ENCODE measurements at places on chromosomes 7 and 10.

- peak; percentile 79 for DNase-seq
- no peaks in the 10 kb centered on the region for H3K36me3 ChIP-seq
- no peak overlapping the region for H3K4me3 ChIP-seq
- H3K27ac ChIP-seq: no peak overlapping the region
Observed at GRCh38 chr10:28381903-28382347, 79.1 kb upstream of the MPP7 start.

GRCh38 chr10:101655570-101655969, 39.4 kb downstream of the FBXW4 start:
- no peaks in the 10 kb centered on the region for H3K4me1 ChIP-seq
- H3K36me3 ChIP-seq: peaks cover 14% of the 10 kb centered on the region
- H3K27ac ChIP-seq: no peak overlapping the region
- H3K4me3 ChIP-seq: no peak overlapping the region
- no peak for DNase-seq

DNA sequence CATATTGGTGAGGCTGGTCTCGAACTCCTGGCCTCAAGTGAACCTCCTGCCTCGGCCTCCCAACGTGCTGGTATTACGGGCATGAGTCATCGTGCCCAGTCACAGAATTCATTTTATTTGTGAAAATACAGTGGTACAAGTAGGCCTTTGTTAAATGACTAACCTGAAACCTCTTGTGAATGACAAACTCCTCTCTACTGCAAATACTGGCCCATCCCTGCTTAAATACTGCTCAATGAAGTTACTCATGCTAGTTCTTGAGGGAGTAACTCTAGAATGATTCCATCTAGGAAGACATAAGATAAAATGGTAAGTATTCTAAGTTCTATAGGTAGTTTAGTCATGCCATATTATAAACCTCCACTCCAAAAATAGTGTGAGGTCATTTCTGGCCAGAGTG, 80.7 kb downstream of the UBE2H start:
- H3K36me3 ChIP-seq: peaks cover 1% of the 10 kb centered on the region
- H3K27ac ChIP-seq: no peak overlapping the region
- H3K4me1 ChIP-seq: peaks cover 2% of the 10 kb centered on the region
- DNase-seq: no peak
- H3K4me3 ChIP-seq: no peak overlapping the region

GRCh38 chr7:32761451-32762205, 129.9 kb downstream of the KBTBD2 start:
- no peak for DNase-seq
- no peaks in the 10 kb centered on the region for H3K36me3 ChIP-seq
- H3K4me3 ChIP-seq: no peak overlapping the region
- no peak overlapping the region for H3K27ac ChIP-seq

DNA sequence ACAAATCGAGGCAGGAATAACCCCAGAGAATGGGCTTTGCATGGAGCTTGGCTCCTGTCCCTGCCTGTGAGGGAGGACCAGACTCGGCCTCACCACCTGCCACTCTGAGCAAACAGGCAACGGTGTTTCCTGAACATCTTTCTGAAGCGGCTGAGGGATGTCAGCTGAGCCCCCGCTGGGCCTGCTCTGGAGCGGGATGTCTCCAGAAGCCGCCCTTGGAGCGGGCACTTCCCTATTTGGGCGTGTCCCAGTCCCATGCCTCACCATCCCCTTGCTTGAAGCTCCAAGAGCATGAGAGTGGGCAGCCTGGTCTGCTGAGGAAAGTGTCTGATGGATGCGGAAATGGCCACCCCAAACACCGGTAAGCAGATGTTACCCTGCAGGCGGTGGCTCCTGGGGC, 10.2 kb downstream of the ALKBH4 start:
- H3K27me3 ChIP-seq: no peaks in the 10 kb centered on the region
- DNase-seq: no peak
- H3K4me1 ChIP-seq: no peaks in the 10 kb centered on the region
- H3K4me3 ChIP-seq: no peak overlapping the region
- H3K27ac ChIP-seq: no peak overlapping the region
- H3K36me3 ChIP-seq: peaks cover 16% of the 10 kb centered on the region

DNA sequence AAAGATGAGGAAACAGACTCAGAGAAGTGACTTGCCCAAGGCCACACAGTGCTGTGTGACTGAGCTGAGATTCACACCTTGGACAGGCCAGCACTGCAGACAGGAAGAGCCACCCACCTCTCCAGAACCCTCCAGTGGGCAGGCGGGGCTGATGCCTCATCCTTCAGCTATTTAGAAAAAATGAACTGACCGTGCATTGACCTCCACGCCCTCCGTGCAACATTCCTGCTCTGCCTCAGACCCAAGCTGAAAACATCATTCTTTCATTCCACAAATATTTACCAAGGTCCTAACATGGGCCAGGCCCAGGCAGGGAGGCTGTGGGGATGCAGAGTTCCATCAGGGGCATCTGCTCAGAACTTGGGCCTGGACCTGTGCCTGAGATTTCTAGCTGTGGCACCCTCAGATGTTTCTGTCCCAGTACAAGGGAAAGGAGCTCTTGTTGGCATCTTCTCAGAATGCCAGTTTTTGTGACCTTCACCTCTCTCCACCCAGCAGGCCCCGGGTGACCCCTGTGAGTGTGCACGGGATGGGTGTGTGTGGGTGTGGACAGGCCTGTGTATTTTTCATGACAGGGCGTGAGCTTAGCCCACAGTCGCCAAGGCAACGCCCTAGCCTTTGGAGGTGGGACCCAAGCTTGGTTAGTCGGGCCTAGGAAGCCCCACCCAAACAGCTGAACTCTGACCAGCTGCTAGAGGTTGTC, 6.5 kb downstream of the VSIR start:
- peak overlapping the region; percentile 93 for H3K27ac ChIP-seq
- H3K36me3 ChIP-seq: peaks cover 48% of the 10 kb centered on the region
- DNase-seq: no peak
- peaks cover 97% of the 10 kb centered on the region for H3K4me1 ChIP-seq
- no peaks in the 10 kb centered on the region for H3K27me3 ChIP-seq

DNA sequence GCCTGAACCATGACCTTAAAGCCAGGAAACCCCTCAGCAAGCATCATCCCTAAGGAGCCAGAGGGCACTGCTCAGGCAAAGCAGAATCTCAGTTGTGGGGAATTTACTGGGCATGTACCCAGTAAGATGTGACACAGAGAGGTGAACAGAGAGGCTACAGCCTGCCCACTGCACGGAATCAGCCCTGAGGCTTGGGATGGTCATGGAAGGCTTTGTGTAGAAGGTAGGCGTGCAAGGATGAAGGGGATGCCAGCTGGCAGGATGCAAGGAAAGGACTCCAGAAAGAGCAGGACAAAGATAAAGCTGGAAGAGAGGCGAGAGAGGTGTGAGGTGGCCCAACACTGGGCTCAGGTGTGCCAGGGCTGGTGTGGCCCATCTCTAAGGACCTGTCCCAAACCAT, 2.4 kb upstream of the AIFM2 start:
- no peaks in the 10 kb centered on the region for H3K27me3 ChIP-seq
- DNase-seq: no peak
- H3K4me1 ChIP-seq: peaks cover 11% of the 10 kb centered on the region
- H3K27ac ChIP-seq: no peak overlapping the region

DNA sequence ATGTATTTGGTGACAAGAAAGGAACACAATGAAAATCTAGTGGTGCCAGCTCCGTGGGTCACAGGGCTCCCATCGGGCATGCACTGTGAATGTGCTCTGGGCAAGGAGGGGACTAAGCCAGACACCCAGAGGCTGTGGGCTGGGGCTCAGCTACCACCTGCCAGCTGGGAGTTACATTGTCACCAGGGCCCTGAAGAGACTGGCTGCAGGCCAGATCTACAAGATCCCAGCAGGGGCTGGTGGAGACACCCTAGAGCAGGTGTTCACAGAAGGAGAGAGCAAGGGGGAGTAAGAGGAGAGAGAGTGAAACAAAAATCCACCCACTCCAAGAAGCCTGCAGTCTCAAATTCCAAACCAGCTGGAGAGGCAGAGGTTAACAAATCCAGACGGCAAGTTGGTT, 116.6 kb upstream of the ADCY1 start:
- H3K4me1 ChIP-seq: no peaks in the 10 kb centered on the region
- no peaks in the 10 kb centered on the region for H3K36me3 ChIP-seq

- no peak overlapping the region for H3K4me3 ChIP-seq
- DNase-seq: no peak
- H3K27ac ChIP-seq: no peak overlapping the region
- H3K36me3 ChIP-seq: no peaks in the 10 kb centered on the region
- no peaks in the 10 kb centered on the region for H3K4me1 ChIP-seq
Observed at GRCh38 chr7:156167417-156167807, 355.1 kb upstream of the SHH start.

GRCh38 chr7:78115876-78116275, 317.3 kb downstream of the PHTF2 start:
- H3K4me1 ChIP-seq: no peaks in the 10 kb centered on the region
- DNase-seq: no peak
- no peak overlapping the region for H3K27ac ChIP-seq
- peaks cover 3% of the 10 kb centered on the region for H3K27me3 ChIP-seq

GRCh38 chr10:11835061-11835460, 11.9 kb downstream of the PROSER2 start:
- H3K4me3 ChIP-seq: no peak overlapping the region
- no peaks in the 10 kb centered on the region for H3K36me3 ChIP-seq
- H3K27me3 ChIP-seq: no peaks in the 10 kb centered on the region
- no peak overlapping the region for H3K27ac ChIP-seq
- DNase-seq: no peak

DNA sequence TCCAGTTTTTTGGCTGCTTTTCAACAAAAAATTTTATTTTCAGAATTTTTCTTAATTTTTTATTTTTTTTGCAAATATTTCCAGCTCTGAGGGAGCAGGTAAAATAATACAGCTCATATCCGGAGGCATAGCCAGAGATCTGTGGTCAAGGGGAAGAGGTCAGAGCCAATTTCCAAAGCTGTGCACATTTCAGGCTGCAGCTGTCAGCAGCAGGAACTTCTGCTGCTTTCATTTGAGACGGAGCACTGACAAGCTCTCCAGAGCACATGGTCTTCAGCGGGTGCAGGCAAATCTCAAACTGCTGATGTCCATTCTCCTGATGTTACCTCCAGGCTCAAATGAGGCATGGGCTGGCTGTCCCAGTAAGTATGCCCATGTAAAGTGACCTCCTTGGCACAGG, 31.1 kb downstream of the SLC26A4 start:
- no peaks in the 10 kb centered on the region for H3K27me3 ChIP-seq
- H3K4me3 ChIP-seq: no peak overlapping the region
- H3K27ac ChIP-seq: no peak overlapping the region

DNA sequence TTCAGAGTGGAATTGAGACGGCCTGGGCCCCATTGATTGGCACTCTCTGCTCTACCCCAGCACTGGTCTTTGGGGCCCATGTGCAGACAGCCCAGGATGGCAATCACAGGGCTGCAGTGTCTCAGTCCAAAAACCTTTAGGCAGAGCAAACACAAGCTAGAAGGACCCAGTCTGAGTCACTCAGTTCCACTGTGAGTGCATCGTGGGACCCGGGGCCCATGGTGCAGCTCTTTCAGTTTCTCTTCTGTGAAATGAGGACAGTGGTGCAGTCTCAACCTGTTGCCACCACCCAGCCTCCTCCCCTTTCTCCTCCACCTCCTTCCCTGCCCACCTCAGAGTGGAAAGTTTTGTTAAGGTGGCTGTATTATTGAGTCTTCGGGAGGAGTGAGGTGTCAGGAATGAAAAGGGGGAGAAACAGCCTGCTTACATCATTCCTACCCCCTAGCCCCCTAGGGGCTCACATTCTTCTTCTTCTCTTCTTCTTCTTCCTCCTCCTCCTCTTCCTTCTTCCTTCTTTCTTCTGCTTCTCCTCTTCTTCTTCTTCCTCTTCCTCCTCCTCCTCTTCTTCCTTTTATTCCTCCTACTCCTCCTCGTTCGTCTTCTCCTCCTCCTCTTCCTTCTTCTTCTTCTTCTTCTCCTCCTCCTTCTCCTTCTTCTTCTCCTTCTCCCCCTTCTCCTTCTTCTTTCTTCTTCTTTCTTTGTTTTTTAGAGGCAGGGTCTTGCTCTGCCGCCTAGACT, 19.5 kb upstream of the CARD11 start:
- H3K27me3 ChIP-seq: no peaks in the 10 kb centered on the region
- H3K27ac ChIP-seq: peak overlapping the region; percentile 48
- H3K4me1 ChIP-seq: peaks cover 60% of the 10 kb centered on the region
- H3K36me3 ChIP-seq: no peaks in the 10 kb centered on the region
- peak overlapping the region; percentile 29 for H3K4me3 ChIP-seq
- DNase-seq: peak; percentile 66
